ENCODE measurements at places on chromosomes 16 and 17.

- DNase-seq: no peak
Measured at GRCh38 chr16:12321311-12321842, 344.8 kb downstream of the SNX29 start.

- peak; percentile 39 for DNase-seq
Measured at GRCh38 chr16:15055141-15056053, 477 bp downstream of the NTAN1 start.

DNA sequence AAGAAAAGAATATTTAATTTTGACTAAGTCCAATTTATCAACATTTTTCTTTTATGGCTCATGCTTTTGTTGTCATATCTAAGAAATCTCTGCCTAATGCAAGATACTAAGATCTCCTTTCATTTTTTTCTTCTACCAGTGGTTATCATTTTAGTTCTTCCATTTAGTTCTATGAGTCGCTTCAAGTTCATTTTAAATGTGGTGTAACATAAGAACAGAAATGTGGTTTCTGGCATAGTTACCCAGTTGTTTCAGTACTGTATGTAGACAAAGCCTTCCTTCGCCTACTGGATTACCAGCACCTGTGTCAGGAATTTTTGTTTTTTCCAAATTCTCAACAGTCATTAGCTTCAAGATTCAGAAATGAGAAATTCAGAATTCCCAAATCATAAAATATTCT, 175.7 kb downstream of the PARN start:
- no peak for DNase-seq

GRCh38 chr16:48561960-48562393, 48.0 kb downstream of the N4BP1 start:
- DNase-seq: peak; percentile 52

DNA sequence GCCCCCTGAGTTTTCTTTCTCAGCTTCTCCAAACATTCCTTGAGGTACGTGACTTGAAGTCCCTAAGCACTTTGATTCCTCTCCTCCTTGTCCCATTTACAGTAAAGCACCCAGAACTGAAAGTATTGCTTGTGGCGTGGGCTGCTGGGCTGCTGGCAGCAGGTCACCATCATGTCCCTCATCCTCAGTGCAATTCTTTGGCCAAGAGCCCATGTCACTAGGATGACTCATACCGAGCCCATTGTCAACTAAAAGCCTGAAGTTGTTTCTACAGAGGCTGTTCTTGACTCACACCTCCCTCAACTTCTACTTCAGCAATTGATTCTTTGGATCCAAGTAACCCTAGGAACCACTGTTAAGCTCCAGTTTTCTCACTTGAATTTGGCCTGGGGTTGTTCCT, 54.3 kb downstream of the KPNA2 start:
- DNase-seq: peak; percentile 33

GRCh38 chr17:35900708-35901480, 20.7 kb upstream of the CCL5 start:
- peak; percentile 35 for DNase-seq

DNA sequence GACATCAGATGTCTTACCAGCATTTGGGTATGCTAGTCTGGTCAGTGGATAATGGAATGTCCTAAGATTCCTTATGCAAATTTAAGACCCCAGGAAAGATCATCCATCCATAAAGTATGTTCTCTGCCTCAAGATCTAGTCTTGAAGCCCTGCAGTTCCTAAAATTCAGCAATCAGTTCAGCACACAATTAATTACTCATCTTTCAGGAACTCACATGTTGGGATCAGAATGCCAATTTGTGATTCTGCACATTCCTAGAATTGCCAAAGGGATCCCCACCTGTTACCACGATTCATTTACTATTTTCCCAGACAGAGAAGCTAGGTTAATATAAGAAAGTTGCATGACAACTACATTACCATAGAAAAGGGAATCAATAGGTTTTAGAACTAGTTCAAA, 3.2 kb downstream of the OR2C1 start:
- DNase-seq: peak; percentile 2

GRCh38 chr17:44071198-44071520, 624 bp downstream of the G6PC3 start:
- no peak for DNase-seq

DNA sequence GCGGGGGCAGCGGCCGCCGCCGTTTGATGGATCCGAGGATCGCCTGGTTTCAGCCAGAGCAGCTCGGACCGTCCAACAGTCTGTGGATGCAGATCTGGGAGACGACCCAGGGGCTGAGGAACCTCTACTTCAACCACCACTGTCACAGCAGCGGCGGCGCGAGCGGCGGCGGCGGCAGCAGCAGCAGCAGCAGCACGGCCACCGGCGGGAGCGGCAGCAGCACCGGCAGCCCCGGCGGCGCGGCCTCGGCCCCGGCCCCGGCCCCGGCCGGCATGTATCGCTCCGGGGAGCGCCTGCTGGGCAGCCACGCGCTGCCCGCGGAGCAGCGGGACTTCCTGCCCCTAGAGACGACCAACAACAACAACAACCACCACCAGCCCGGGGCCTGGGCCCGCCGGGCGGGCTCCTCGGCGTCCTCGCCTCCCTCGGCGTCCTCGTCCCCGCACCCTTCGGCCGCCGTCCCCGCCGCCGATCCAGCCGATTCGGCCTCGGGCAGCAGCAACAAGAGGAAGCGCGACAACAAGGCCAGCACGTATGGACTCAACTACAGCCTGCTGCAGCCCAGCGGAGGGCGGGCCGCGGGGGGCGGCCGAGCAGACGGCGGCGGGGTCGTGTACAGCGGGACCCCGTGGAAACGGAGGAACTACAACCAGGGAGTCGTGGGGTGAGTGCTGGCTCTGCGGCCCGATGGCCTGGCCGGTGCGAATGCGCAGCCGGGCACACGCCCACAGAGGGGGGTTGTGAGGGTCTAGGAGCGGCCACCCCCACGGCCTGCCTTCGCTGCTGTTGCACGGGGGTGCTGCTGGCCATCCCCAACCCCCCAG, 702 bp downstream of the TENT4B start:
- DNase-seq: peak; percentile 18

GRCh38 chr17:40978575-40979151, 5.5 kb downstream of the KRT40 start:
- no peak for DNase-seq

- no peak for DNase-seq
Measured at GRCh38 chr16:24328835-24329452, 72.8 kb downstream of the CACNG3 start.

- peak; percentile 27 for DNase-seq
Measured at GRCh38 chr17:3960764-3961163, 3.5 kb downstream of the ATP2A3 start.

GRCh38 chr16:85171004-85171758, 58.9 kb upstream of the CIBAR2 start:
- DNase-seq: no peak

- no peak for DNase-seq
Measured at GRCh38 chr16:85982563-85982939, 83.6 kb downstream of the IRF8 start.

DNA sequence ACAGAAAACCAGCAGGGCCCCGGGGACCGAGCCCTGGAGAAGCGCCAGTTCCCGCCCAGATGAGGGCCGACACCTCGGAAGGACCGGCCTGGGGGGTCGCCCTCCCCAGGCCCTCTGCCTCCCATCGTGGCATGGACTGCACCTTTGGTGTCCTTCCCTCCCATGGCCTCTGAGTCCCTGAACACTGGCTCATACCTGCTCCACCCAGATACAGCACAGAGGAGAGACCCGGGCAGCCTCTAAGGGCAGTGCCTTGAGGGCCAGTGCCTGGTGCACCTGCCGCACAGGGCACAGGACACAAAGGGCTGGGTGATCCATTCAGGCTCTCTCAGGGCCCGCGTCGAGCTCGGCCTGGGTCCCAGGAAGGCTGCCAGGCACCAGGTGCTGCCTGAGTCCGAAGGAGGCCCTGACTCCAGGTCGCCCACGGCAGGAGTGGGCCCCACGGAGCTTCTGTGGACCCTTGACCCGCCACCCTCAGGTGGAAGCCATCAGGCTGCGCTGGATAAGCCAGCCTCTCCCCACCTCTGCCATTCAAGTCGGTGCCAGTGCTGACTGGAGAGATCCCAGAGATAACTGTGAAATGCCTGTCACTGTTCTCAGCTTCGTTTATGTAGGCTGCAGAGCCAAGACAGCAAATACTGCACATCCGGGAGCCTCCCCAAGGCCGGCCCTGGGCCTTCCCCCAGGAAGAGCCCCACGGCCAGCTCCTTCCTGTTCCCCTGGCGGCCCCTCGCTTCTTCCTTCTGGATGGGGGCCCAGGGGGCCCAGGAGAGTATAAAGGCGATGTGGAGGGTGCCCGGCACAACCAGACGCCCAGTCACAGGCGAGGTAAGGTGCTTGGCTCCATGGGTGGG, at the start of gene ZG16B:
ZG16B (plus strand) TSS at position 803 of the 854 bp plus-strand sequence. CDS start 139 bp downstream, outside the sequence.
- no peak for DNase-seq

GRCh38 chr16:57741660-57742191, 6.2 kb downstream of the KATNB1 start:
- DNase-seq: no peak
